Esophagus squamous epithelium (tissue), 5 donors: ENCODE measurements at places on chromosomes 5 and 9.

DNA sequence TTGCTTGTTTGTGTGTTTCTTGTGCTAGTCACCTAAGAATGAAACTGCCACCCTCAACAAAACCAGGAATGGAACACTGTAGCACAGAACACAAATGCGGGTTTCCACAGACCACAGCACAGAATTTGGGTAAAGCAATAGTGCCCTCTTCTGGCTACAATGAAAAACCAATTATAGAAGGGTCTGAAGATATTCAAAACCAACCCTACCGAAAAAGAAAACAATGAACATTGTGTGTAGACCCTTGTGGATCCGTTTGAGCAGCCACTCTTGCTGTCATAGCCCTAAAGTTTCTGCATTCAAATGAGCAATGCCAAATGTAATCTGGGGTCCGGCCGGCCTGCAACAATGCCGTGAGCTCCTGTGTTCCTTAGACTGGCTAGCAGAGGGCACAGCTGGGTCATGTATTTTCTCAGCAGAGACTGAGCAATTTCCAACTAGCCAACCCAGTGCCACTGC lies 8.3 kb upstream of the ENC1 start:
- no peak overlapping the region for H3K4me3 ChIP-seq
- no peaks in the 10 kb centered on the region for H3K27me3 ChIP-seq
- no peaks in the 10 kb centered on the region for H3K36me3 ChIP-seq

GRCh38 chr9:98594546-98595160 lies 114.1 kb downstream of the GABBR2 start:
- no peak for DNase-seq
- no peak overlapping the region for H3K27ac ChIP-seq
- no peak overlapping the region for H3K4me3 ChIP-seq

DNA sequence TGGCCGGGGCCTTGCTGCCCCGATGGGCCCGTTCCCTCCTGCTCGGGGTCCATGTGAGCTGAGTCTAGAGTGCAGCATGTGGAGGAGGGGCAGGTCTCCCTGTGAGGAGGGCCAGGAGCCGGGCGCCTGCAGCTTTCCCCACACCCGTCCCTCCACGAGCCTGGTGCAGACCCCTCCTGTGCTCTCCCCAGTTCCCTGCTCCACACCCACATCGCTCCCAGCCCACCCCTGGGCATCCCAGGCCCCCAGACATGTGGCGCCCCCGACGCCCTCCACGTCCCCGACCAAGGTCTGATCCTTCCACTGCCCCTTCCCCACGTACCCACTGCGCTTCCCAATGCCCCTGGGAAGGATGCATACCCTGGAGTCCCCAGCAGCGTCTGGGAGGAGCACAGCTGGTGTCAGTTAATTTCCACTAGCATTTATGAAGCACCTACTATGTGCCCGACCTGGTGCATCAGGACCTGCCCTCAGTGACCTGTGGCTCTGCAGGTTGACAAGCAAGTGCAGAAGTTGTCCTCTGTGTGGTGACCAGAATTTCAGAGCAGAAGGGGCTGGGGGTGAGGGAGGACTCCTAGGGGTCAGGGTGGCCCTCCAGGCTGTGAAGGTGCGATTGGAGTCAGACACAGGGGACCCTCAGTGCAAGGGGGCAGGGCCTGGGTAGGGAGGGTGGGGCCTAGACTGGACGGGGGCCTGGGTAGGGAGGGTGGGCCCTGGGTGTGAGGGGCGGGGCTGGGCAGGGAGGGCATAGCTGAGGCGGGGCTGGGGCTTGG lies 10.8 kb upstream of the SLC6A18 start:
- H3K36me3 ChIP-seq: no peaks in the 10 kb centered on the region
- no peak overlapping the region for H3K27ac ChIP-seq

GRCh38 chr9:84975926-84976325 lies 306.4 kb downstream of the NTRK2 start:
- H3K4me1 ChIP-seq: peaks cover 1% of the 10 kb centered on the region
- no peaks in the 10 kb centered on the region for H3K27me3 ChIP-seq
- H3K4me3 ChIP-seq: no peak overlapping the region
- H3K36me3 ChIP-seq: no peaks in the 10 kb centered on the region

DNA sequence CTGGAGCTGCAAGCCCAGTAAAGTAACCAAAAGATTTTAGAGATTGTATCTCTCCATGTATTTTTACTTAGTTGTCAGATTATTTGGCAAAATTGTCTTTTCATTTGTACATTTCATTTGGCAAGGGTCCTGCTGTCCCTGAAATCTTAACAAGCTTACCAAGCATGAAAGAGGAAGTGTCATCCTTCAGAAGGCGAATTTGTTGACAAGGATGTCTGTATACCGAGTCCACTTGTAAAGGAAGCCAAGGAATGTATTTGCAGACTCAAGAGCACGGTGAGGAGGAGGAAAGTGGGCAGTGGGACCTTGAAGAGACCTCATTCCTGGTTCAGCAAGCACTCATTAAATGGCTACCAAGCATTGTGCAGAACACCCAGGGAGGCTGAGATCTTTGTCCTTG lies 7.5 kb upstream of the OTULINL start:
- no peaks in the 10 kb centered on the region for H3K36me3 ChIP-seq
- no peaks in the 10 kb centered on the region for H3K4me1 ChIP-seq
- DNase-seq: no peak
- peak overlapping the region; percentile 52 for H3K27ac ChIP-seq
- H3K4me3 ChIP-seq: no peak overlapping the region

GRCh38 chr5:54329731-54330709 lies 19.6 kb upstream of the ARL15 start:
- H3K27me3 ChIP-seq: no peaks in the 10 kb centered on the region
- H3K27ac ChIP-seq: no peak overlapping the region
- no peaks in the 10 kb centered on the region for H3K36me3 ChIP-seq
- no peak overlapping the region for H3K4me3 ChIP-seq
- H3K4me1 ChIP-seq: no peaks in the 10 kb centered on the region

GRCh38 chr9:2677915-2678889 lies 39.1 kb upstream of the KCNV2 start:
- H3K36me3 ChIP-seq: no peaks in the 10 kb centered on the region
- H3K27ac ChIP-seq: peak overlapping the region; percentile 63
- no peak for DNase-seq
- no peak overlapping the region for H3K4me3 ChIP-seq
- no peaks in the 10 kb centered on the region for H3K27me3 ChIP-seq

DNA sequence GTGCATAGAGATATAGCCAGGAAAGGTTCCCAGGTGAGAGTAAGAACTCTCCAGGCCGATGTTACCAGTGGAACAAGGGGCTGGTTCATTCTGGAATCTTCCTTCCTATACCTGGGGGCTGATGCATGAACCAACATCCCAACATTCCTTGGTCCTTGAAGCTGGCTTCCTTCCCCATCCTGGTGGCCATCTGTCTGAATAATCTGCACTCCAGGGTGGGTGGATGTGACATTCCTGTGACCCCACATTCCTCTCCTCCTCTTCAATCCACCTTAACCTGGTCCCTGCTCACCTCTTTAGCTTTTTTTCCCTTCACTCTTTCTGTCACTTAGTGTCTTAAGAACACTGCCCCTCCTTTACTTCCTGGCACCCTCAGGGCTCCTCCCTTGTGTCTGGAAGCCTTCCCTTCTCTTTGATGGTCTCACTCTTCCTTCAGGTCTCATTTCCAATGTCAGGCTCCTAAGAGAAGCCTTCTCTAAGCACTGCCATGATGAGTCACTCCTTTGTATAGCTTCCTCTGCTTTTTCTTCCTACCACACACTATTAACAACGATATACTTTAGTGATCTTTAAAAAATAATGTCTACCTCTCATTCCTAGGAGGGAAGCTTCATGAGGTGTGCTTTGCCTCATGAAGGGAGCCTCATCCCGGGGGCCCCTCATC lies 80.3 kb downstream of the BOD1 start:
- no peak overlapping the region for H3K4me3 ChIP-seq
- H3K27ac ChIP-seq: no peak overlapping the region
- H3K27me3 ChIP-seq: no peaks in the 10 kb centered on the region
- H3K4me1 ChIP-seq: no peaks in the 10 kb centered on the region

DNA sequence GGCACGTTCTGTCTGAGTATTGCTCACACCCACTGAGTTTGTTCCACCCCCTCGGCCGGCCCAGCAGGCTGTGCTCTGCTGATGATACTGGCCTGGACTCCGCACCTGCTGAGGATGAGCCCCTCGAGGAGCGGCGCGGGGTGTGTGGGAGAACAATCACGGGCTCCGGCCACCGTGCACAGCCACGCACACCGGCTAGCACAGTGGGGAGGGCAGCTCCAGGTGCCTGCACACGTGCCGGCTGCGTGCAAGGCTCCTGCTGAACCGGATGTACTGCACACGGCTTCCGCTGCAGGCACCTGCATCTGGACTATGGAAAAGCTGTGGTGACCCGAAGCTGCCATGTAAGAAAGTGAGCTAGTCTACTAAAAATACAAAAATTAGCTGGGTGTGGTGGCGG lies 485.2 kb upstream of the CDH9 start:
- H3K4me1 ChIP-seq: no peaks in the 10 kb centered on the region
- no peaks in the 10 kb centered on the region for H3K36me3 ChIP-seq
- no peak overlapping the region for H3K4me3 ChIP-seq
- no peak for DNase-seq

- no peak for DNase-seq
- no peak overlapping the region for H3K27ac ChIP-seq
- H3K36me3 ChIP-seq: no peaks in the 10 kb centered on the region
- H3K4me1 ChIP-seq: peaks cover 31% of the 10 kb centered on the region
- H3K27me3 ChIP-seq: no peaks in the 10 kb centered on the region
Measured at GRCh38 chr9:34588671-34589635, 571 bp downstream of the CNTFR start.

DNA sequence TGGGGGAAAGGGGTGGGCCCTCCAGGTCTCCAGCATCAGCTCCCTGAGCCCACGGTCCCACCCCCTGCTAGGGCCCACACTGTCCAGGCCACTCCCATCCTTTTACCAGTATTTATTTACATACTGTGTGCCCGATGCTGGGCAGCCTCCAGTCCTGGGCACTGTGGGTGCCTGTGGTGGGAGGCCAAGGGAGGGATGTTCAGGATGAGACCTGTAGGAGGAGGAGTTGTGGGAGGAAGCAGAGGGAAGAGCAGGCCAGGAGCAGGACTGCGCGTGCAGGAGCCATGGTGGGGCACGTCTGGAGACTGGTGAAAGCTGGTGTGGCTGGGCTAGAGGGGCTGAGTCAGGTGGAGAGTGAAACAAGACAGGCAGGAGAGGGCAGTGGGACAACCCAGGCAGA lies 267.4 kb downstream of the HSPA4 start:
- no peak overlapping the region for H3K27ac ChIP-seq
- H3K4me1 ChIP-seq: no peaks in the 10 kb centered on the region
- no peaks in the 10 kb centered on the region for H3K27me3 ChIP-seq
- DNase-seq: no peak
- H3K4me3 ChIP-seq: no peak overlapping the region
- H3K36me3 ChIP-seq: no peaks in the 10 kb centered on the region

- no peaks in the 10 kb centered on the region for H3K36me3 ChIP-seq
- no peak for DNase-seq
- no peaks in the 10 kb centered on the region for H3K27me3 ChIP-seq
- H3K4me3 ChIP-seq: no peak overlapping the region
- no peaks in the 10 kb centered on the region for H3K4me1 ChIP-seq
Measured at GRCh38 chr9:115998666-115999065, 154.9 kb upstream of the PAPPA start.

DNA sequence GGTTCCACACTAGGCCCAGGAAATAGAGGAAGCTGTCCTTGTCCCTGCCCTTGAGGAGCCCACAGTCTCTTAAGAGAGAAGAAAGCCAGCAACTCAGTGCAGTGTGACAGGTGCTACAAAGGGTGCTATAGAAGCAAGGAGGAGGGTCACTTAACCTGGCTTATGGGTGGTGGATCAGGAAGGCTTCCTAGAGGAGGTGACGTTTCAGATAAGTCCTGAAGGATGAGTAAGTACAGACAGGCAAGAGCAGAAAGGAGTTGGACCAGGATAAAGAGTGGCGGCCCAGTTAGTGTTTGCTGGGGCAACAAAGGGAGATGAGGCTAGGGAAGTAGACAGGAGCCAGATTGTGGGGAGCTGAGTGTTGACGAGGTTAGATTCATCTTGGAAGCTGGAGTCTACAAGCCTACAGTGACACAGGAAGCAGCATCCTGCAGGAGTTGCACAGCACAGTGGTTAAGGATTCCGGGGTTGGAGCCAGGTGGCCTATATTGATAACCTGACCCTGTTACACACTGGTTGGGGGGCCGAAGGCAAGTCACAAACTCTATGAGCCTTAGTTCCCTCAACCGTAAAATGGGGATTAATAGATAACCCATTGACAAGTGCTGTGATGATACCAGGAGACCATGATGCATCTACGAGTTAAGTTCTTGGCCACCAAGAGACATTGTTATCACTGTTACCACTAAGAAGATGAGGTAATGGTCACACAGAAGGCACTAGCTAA lies 5.4 kb upstream of the LHX6 start:
- H3K36me3 ChIP-seq: peaks cover 13% of the 10 kb centered on the region
- no peak for DNase-seq
- no peaks in the 10 kb centered on the region for H3K4me1 ChIP-seq
- H3K27ac ChIP-seq: no peak overlapping the region
- no peak overlapping the region for H3K4me3 ChIP-seq

GRCh38 chr5:110945874-110946436 lies 125.6 kb upstream of the TSLP start:
- no peak overlapping the region for H3K27ac ChIP-seq
- H3K4me3 ChIP-seq: no peak overlapping the region
- no peak for DNase-seq
- H3K4me1 ChIP-seq: no peaks in the 10 kb centered on the region
- H3K27me3 ChIP-seq: no peaks in the 10 kb centered on the region
- H3K36me3 ChIP-seq: no peaks in the 10 kb centered on the region

DNA sequence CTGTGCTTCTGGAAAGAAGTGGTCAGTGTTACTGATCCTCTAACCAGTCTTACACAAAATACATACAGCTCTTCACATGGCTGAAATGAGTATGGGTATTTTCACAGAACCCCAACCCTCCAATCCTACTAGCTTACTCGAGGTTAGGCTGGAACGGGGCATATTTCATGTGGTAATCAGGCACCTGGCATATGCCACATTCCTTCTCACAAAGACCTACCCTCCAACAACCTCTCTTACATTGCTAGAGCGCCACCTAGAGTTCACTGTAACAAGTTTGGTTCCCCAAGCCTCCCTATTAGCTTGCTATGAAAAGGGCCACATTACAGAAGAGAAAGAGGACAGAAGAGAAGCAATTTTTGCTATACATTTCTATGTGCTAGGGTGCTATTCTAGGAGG lies 597.3 kb downstream of the PRELID2 start:
- no peak overlapping the region for H3K27ac ChIP-seq
- H3K4me1 ChIP-seq: no peaks in the 10 kb centered on the region
- no peak for DNase-seq
- no peaks in the 10 kb centered on the region for H3K27me3 ChIP-seq
- H3K4me3 ChIP-seq: no peak overlapping the region
- no peaks in the 10 kb centered on the region for H3K36me3 ChIP-seq

GRCh38 chr9:124218438-124218982 lies 39.2 kb upstream of the NEK6 start:
- peaks cover 83% of the 10 kb centered on the region for H3K4me1 ChIP-seq
- H3K27me3 ChIP-seq: no peaks in the 10 kb centered on the region
- H3K36me3 ChIP-seq: no peaks in the 10 kb centered on the region
- H3K4me3 ChIP-seq: no peak overlapping the region

DNA sequence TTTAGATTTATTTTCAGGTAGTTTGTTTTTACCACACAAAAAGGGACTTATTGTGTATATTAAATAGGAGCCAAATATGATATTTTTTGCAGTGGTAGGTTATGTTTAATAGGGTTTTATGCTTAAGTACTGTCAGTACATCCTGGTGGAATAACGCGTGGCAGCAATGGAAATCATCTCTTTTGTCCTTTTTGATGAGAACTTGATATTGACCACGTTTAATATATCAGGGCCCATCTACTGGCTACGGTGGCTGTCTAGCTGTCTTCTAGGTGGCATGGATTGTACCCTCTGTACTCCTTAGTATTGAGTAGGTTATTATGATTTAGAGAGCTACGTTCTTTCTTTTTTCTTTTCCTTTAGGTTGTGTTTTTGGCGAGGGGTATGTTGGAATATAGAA lies 2.6 kb downstream of the BASP1 start:
- no peak overlapping the region for H3K27ac ChIP-seq
- H3K27me3 ChIP-seq: peaks cover 47% of the 10 kb centered on the region
- no peak overlapping the region for H3K4me3 ChIP-seq
- no peak for DNase-seq
